T1000 (cell line): ENCODE measurements at places on chromosomes 5 and 9.
A peak's percentile ranks its signal among the peaks of the same experiment; 100 is the strongest.

- no peak for DNase-seq
These were observed 2.4 kb downstream of the TPM2 start for GRCh38 chr9:35687306-35687705.

DNA sequence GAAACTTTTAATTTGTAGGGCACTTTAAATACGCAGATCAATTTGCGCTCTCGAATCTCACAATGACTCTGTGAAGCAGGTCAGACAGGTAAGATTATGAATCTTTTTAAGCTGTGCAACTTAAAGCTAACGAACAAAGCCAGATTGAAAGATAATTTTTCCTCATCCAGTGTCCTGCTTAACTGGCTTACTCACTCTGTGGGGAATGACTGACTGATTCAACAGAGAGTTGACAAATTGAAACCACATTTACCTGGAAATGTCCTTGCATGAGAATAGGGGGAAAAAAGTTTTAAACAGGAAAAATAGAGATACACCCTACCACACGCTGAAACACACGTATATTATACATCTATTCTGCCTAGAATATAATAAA lies 187.9 kb downstream of the MAN2A1 start:
- DNase-seq = no peak

GRCh38 chr9:37609735-37610397 lies 17.5 kb upstream of the TOMM5 start:
- no peak for DNase-seq

- no peak for DNase-seq
These were observed 18.8 kb downstream of the GLT6D1 start for GRCh38 chr9:135620558-135620957.

DNA sequence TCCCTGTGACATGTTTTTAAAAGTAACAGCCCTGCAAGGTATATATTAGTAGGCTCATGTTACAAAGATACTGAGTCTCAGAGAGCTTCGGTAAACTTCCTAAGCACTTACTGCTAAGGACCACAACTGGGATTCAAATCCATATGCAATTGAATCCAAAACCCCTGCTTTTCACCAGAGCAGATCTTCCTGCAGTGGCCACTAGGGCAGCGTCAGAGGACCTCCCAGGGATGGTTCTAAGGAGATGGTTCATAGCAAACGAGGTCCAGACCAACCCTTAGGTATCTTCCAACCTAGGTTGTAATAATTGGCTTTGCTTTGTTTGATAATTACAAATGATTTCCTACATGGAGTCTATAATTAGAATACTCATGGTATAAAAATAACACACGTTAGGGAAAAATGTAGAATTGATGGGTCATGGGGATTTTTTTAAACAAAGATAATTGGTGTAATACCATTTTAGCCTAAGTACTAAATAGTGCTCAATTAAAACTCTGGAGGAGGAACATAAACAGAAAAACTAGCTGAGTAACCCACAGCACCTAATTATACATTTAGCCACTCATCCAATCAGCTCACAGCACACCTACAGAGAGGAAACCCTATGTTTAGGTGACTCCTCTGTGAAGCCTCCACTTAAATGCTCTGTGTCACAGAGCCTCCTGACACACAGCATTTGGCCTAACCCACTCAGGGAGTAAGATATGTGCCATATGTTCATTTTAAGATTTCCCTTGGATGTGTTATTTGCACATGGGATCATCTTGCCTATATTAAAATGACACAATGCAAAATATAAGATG lies 10.0 kb upstream of the CAST start:
- no peak for DNase-seq

GRCh38 chr9:131530546-131530919 lies 530 bp downstream of the UCK1 start:
- DNase-seq = no peak

- no peak for DNase-seq
These were observed 23.2 kb downstream of the MAP3K1 start for GRCh38 chr5:56838409-56839039.

DNA sequence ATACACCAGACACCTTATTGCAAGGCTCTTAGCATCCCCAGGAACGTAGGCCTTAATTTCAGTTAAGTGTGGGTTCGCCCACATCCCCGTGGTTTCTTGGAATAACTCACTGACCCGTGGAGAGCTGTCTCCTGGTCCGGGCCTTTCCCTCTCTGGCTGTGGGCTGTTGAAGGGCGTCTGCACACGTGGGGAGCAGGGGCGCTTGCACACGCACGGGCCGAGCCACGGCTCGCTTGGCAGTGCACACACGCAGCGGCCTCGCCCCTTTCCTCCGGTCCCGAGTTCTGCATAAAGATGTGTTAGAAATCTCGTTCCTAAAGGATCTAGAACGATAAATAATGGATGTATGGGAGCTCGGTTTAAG lies 141.9 kb downstream of the PBX3 start:
- DNase-seq = no peak

DNA sequence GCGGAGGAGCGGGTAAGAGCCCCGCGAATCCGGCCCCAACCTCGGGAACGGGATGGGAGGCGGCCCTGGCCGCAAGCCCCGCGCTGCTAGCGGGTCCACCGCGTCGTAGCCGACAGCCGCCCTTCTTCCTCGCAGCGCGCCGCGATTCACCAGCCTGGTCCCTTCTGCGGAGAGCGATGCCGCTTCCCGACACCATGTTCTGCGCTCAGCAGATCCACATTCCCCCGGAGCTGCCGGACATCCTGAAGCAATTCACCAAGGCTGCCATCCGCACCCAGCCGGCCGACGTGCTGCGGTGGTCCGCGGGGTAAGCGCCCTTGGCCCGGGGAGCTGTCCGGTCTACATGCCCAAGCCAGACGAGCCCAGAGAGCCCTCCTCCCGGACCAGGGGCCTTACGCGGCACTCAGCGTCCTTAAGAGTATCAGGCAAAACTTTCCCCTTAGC lies 335 bp downstream of the ROPN1L start:
- DNase-seq = no peak

DNA sequence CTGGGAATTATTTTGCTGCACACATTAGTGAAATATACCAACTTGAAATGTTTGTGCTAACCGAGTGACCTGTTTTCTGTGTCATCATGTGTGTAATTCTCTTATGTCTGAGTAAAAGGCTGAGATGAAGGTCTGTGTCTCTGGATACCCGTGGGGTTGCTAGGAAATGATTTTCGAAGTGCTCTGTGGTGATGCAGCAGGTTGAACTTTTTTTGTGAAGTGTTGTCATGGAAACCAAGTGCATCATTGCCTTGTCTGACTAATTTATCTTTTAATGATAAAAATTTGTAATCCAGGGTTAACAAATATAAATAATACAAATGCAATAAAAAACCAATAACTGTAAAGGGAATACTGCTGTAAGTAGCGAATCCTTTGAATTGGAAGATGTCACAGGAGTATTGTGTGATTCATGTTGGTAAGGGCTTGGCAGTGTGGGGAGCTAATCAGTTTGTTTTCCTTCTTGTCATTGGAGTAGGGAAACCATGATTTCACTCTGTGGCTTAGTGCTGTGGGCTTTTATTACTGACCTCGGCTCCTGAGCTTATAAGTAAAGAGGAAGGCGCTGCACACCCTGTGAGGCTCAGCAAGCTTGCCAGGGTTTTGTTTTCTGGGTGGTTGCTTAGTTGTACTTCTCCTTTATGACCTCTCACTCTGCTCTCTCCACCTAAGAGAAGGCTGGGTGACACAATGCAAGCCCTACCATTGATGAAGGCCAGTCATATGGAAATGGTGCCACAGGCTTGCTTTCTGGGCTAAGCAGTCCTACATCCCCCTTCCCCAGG lies 22.3 kb downstream of the PDE8B start:
- peak; percentile 44 for DNase-seq

GRCh38 chr5:41925555-41925951 lies 472 bp downstream of the FBXO4 start:
- DNase-seq = no peak
